Suprapubic skin (tissue), 4 donors: ENCODE measurements at places on chromosomes 5 and 9.

DNA sequence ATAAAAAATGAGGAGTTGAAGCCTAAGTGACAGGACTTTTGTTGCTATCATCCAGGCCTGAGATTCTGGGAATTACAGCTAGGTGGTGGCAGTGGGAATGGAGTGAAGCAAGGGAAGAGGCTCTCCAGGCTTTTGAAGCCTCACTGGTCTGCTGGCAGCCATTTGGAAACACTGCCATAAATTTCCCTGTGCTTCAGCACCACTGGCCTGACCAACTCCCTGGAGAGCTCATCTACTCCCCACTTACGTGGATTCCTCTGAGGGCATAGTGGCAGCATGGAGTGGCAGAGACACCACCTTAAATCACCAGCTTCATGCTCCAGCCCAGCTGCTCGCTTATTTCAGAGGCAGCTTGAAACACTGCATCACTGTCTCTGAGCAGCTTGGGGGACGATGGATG, 518.2 kb downstream of the TLR4 start:
- no peak for DNase-seq

- DNase-seq, result no peak
These were observed 47.1 kb upstream of the AKNA start for GRCh38 chr9:114434878-114435311.

- no peak for DNase-seq
These were observed 138.9 kb upstream of the PHYKPL start for GRCh38 chr5:178371362-178372111.

DNA sequence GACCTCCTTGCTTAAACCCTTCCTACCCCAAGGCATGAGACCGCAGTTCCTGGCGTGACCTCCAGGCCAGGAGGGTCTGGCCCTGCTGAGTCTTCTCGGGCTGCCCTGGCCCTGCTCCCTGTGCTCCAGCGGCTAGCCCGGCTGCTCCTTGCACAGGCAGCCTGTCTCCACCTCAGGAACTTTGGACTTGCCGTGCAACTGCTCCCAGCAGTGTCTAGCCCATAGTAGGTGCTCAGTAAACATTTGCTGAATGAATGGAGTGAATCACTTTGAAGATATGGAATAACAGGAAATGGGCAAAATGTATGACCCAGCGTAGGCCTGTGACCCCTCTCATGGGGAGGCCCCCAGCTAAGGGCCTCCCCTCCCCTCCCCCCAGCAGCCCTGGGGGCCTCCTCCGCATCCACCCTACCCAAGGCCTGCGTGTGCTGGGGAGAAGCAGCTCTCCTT, 127.1 kb downstream of the ZNF354C start:
- DNase-seq, result no peak

- DNase-seq, result no peak
These were observed 1327.8 kb upstream of the WWC1 start for GRCh38 chr5:166963596-166963995.

DNA sequence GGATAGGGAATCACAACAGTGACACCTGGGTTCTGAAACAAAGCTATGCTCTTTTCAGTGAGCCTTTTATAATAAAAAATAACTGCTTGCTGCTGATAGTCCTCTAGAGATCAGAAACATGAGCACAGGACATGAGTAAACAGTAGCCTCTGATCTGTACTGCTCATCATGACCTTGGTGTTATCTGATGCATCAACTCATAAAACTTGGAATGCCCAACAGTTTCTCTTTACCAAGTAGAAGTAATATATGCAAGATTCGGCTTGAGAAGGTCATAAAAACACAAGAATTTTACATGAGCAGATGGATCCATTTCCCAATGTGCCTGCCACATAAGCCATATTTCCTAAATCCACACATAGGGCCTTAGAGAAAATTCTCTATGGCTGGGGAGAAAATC, 318.3 kb upstream of the GRAMD2B start:
- DNase-seq, result no peak
